Activated CD8-positive, alpha-beta memory T cell treated with anti-CD3 and anti-CD28 coated beads for 1 hour (primary cell): ENCODE measurements at places on chromosomes 6 and 20.

DNA sequence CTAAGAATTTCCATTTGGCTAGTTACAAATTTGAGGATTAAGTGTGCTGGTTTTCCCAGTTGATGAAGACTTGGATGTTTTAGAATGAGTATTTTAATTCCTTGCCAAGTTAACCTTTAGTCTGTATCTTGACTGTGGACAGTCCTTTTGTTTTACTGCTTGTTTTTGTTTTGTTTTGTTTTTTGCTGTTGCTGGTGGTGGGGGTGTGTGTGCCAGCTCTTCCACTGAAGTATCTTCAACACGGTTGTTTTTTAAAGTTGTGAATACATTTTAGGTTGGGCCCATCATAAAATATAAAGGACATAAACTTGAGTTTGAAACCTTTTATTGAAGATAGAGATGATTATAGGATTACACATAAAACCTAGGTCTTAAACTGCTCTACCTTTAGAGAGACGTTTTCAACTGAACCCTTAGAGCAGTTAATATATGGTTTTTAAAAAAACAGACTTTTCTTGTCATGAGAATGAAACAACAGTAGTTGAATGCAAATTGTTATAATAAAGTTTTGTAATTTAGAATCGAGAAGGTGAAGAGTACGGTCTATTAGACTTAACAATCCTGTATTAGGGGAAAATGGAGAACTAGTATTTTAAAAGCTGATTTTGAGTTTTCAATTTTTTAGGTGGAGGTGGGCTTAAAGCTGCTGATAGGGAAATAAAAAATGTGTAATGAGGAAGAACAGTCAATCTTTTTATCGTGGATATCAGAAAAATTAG is 4.0 kb downstream of the QKI start:
- no peak for DNase-seq

GRCh38 chr6:159074120-159074684 is 29.4 kb upstream of the TAGAP start:
- DNase-seq: no peak

GRCh38 chr6:5659467-5659866 is 347.3 kb downstream of the NRN1 start:
- no peak for DNase-seq

GRCh38 chr6:22049002-22049401 is 247.8 kb downstream of the PRL start:
- DNase-seq: no peak

GRCh38 chr20:3843490-3843889 is 3.1 kb upstream of the MAVS start:
- DNase-seq: no peak

GRCh38 chr6:15363164-15363522 is 117.3 kb downstream of the JARID2 start:
- no peak for DNase-seq

DNA sequence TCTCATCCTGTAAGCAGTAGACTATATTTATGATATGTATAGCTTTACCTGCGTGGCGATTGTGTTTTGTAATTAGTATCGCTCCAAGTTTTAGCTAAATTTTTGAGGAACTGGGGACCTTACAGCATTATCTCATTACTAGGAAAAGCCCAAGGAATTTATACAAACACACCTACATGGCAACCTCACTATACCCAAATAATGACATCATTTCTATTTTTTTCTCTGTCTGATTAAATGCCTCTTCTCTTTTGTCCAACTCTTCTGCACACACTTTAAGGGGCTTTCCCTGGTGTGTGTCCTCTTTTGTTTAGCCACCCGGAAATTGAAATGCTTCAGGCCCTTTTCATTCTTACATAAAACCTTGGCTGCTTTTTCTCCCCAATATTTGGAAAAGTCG is 82.9 kb upstream of the EXOC2 start:
- no peak for DNase-seq

DNA sequence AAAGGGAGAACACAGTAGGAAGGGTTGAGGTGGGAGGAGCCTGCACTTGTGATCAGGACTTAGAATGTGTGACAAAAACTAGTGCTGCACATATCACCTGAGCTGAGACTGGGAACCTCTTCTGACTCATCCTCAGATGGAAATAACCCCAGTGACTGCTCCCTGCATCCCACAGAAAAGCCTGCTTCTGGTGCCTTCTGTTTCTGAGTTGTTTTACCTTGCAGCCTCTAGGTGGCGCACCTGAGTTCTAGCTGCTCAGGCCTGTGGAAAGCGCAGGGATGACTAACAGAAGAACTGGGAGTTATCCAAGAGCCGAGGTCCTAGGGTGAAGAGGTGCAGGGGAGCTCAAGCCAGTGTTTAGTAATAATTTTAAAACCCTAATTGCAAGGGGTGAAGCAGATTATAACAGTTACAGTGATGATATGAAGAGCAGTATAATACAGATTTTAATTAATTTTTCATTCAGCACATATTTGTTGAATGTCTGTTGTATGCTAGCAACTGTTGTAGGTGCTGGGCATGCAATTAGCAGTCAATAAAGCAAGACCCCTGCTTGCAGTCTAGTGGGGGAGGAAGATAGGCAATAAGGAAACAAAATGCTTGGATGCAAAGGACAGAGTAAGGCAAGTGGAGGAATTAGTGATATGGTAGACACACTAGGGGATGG is 302.5 kb downstream of the DHX35 start:
- no peak for DNase-seq

DNA sequence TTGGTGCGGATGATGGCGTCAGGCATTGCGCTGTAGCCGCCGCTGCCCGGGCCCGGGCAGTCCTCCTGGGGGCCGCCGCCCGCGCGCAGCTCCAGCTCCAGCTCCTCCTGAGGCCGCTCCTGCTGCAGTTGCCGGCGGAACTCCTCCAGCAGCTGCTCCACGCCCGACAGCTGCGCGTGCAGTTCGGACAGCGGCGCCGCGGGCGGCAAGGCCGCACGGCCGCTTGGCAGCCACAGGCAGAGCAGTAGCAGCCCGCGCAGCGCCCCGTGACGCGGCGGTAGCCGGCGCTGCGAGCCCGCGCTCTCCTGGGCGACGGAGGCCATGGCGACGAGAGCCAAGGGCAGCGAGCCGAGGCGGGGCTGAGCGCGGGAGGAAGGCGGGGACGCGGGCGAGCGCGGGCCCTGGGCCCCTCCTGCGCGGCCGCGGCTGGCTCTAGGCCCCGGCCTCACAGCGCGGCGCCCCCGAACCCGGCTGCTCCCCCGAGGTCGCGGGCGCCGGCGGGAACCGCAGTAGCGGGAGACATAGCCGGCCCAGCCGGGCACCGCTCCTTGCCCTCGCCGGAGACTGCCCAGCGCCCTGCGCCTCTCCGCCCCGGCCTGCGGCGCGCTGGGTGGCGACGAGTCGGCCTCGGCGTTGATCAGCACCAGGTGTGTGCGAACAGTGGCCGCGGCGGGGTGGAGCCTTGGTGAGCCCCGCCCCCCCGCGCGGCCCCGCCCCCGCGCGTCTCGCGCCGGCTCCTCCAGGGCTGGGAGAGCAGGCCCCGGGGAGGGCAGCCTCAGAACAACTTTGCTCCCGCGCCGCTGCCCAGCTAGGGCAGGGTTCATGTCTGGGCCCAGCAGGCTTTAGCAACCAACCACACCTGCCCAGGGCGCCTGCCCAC is at the start of gene LRP11:
Gene LRP11, minus strand, starts transcription at position 662 of the 880 bp plus-strand sequence. Its CDS starts 339 bp downstream, at position 323.
- DNase-seq: peak; percentile 70

DNA sequence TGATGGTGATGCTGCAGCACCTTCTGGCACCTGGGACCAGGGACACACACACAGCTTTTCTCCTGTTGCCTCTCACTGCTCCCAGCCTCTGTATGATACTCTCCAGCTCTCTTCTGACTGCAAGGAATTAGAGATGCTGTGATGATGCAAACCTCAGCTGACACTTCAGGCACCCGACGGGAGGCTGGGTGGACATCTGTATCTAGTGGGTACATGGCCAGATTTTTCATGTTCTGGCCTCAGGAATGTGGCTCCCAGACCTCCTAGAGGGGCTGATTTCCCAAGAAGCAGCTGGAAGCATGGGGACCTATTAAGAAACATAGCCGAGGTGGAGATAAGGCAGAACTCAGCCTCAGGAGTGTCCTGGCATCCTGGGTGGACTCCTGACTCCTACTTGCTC is 6.8 kb upstream of the EPB41L1 start:
- DNase-seq: no peak

GRCh38 chr6:163319609-163320366 is 94.7 kb upstream of the QKI start:
- DNase-seq: no peak

DNA sequence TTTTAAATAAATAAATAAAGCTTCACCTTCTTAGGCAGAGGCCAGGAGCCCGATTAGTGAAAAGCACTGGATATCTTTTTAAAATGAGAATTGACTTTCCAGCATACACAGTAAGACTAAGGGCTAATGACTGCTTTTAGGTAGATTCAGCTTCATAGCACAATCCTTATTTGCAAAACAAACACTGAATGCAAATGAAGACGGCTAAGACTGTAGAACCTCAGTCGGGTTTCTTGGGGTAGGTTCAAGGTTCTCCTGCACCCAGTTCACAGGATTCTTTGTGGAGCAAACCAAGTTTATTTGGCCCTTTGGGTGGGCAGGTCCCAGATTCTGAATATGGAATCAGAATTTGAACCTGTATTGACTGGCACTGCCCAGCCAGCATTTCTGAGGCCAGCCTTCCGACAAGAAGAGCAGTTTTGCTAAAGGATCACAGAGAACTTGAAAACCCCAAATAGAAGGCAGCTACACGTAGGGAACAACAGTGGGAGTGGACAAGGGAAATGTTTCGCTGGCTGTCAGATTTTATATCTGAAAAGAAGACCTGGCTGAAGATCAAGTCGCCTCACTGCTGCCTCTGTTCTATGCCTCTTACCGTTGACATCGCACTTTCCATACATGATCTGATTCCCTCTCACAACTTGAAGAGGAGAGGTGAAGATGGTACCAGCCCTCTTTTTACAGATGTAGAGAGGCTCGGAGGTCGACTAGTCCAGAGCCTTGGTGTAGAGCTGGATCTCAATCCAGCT is 8.2 kb downstream of the TRERF1 start:
- DNase-seq: no peak

DNA sequence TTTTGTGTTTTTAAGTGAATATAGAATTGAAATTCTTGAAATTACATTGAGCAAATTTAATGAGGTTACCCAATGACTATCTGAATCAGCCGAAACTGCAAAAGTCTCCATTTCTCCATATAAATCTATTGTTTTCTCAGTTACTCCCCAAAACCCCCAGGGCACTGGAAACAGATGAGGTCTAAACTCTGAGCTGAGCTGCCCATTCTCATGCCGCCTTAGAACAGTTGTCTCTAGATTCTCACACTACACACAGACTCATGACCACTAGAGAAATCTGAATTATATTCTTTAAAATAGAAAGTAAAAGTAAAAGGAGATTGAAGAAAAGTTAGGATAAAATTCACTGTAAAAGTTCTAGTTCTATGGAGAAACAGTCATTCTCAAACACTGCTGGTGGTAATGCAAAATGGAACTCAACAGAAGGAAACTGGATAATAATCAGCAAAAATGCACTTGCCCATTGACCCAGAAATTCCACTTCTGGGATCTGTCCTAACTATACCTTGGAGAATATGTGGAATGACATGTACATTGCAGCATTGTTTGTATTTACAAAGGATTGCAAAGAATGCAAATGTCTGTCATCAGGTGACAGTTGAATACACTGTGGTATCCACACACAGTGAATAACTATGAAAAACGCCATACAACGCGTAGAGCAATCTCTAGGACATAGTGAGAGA is 125.5 kb downstream of the IPCEF1 start:
- DNase-seq: no peak

DNA sequence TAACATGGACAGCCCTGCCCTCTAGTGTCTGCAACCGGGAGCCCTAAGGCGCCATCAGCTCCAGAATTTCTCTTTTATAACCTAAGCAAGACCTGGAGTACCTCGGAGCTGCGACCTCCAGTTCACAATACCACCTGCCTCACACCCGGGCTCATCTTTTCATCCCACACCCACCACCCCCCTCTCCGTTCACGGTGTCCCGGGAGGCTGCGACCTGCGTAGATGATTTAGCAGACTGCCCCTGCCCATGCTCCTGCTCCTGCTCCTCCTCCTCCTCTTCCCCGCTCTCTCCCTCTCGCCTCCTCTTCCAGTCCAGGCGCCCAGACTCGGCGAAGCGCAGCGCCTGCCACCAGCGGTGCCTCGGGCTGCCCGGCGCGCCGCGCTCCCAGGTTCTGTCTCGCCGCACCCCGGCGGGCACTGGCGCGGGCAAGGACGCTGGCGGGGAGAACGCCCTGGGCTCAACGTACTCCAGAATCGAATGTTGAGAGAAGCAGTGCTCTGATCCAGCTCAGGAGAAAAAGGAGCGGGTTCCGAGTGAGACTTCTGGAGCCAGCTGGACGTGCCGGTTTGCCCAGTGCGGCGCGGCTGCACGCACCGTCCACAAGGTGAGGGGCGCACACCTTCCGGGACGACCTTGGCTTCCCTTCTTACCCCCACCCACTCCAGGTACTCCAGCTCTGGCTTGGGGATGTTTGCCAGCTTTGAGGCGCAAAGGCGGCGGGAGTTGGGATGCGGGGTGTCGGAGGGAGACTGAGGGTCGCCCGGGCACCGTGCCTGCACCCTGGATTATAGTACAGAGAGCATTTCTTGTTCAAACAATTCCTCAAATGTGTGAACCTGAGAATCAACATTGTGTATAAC is at the start of gene HTR1E:
Gene HTR1E, plus strand, starts transcription at position 310 of the 861 bp plus-strand sequence. CDS start 77,807 bp downstream, outside the sequence.
- DNase-seq: no peak

DNA sequence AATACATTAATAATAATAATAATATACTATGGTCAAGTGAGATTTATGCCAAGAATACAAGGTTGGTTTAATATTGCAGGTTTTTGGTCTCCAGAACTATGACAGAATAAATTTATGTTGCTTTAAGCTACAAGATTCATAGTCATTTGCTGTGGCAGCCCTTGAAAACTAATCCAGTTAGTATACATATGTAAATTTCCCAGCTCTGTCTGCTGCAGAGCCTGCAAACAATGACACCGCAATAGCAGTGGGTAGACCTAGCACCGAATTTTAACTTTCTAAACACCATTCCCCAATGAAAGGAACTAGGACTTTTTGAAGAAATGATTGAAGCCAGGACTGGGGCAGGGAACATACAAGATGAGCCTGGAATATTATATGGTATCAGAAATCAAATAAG is 647.7 kb upstream of the NRSN1 start:
- no peak for DNase-seq

- DNase-seq: no peak
These were observed 80.5 kb downstream of the CEBPB start for GRCh38 chr20:50271176-50271575.

- DNase-seq: no peak
These were observed 101.9 kb downstream of the NFATC2 start for GRCh38 chr20:51440589-51440988.
